ENCODE measurements at places on chromosomes 2 and 18.

- no peak overlapping the region for H3K4me3 ChIP-seq
- H3K36me3 ChIP-seq, result no peaks in the 10 kb centered on the region
- H3K27ac ChIP-seq, result no peak overlapping the region
- peaks cover 6% of the 10 kb centered on the region for H3K27me3 ChIP-seq
- H3K4me1 ChIP-seq, result no peaks in the 10 kb centered on the region
These were observed 99.6 kb downstream of the TPGS2 start for GRCh38 chr18:36729197-36729596.

DNA sequence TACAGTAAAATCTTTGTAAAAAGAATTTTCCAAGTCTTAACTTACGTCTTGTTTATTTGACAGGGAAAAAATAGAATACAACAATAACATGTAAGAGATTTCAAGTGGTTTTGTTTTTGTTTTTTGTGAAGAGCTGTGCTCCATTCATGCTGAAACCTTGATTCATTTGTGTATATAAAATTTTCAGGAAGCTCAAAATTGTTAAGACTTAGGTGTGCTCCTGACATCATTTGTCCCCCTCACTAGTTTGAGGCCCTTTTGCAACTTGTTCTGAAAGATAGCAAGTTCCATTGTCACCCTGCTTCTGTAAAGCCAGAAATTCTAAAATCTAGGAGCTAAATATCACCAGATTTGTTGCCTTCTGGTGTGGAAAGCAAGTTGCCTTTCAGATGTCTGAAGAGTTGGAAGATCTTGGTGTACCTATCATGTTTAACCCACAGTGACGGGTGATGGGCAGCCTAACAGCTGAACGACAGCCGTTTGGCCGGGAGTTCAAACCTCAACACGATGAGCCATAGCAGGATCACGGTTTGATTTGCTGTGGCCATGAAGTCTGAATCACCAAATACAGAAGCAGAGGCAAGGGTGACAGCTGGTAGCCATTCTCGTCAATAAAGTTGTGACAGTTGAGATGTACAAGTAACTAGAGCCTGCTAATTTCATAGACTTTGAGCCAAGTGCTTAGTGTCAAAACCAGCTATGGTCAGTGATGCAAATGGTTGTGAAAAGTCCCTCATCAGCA is 205.5 kb upstream of the SP5 start:
- peaks cover 6% of the 10 kb centered on the region for H3K27me3 ChIP-seq
- no peaks in the 10 kb centered on the region for H3K36me3 ChIP-seq
- no peak overlapping the region for H3K4me3 ChIP-seq
- H3K4me1 ChIP-seq, result peaks cover 49% of the 10 kb centered on the region

DNA sequence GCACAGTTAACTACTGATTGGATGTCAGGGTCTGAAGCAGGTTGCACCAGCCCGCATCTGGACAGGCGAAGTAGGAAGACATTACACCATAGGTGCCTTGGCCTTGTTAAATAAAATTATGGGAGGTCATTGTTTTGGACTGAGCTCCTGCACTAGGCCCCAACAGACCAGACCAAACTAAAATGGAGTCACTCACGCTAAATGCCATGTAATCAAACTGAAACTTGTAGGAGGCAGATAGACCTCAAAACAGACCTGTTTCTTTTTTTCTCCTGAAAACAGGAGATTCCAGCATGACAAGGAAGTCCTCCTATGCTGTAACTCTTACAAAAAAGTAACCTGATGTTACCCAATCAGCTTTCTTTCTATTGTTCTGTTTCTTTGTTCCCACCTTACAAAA is 15.5 kb upstream of the NFU1 start:
- no peak overlapping the region for H3K27ac ChIP-seq
- no peak for DNase-seq
- H3K27me3 ChIP-seq, result peaks cover 29% of the 10 kb centered on the region
- H3K4me1 ChIP-seq, result peaks cover 5% of the 10 kb centered on the region
- no peak overlapping the region for H3K4me3 ChIP-seq
- no peaks in the 10 kb centered on the region for H3K36me3 ChIP-seq

DNA sequence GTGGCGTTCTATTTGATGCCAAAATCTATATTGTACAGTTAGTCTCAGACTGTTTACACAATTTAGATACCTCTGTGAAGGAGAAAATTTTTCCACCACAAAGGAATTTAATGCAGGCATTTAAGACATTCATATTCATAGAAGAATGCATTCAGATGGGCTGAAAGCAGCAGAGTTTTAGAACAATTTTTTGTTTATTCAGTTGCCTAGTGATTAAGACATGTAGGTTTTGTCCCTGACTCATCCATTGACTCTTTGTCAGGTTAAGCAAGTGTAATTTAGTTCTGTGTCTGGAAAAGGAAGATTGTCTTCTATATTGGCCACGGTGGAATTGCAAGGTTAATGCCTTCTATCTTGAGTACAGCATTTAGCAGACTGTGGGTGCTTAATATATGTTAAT is 515.0 kb downstream of the PARD3B start:
- no peak for DNase-seq
- H3K27me3 ChIP-seq, result peaks cover 2% of the 10 kb centered on the region
- peaks cover 17% of the 10 kb centered on the region for H3K36me3 ChIP-seq
- H3K4me1 ChIP-seq, result peaks cover 24% of the 10 kb centered on the region
- H3K27ac ChIP-seq, result no peak overlapping the region

GRCh38 chr18:66873899-66874298 is 270.0 kb upstream of the CDH19 start:
- no peaks in the 10 kb centered on the region for H3K27me3 ChIP-seq
- H3K36me3 ChIP-seq, result no peaks in the 10 kb centered on the region
- H3K4me3 ChIP-seq, result no peak overlapping the region

- H3K36me3 ChIP-seq, result no peaks in the 10 kb centered on the region
- peaks cover 5% of the 10 kb centered on the region for H3K27me3 ChIP-seq
- H3K4me3 ChIP-seq, result no peak overlapping the region
- H3K4me1 ChIP-seq, result no peaks in the 10 kb centered on the region
- DNase-seq, result no peak
These were observed 149.2 kb upstream of the GYPC start for GRCh38 chr2:126506786-126507185.

DNA sequence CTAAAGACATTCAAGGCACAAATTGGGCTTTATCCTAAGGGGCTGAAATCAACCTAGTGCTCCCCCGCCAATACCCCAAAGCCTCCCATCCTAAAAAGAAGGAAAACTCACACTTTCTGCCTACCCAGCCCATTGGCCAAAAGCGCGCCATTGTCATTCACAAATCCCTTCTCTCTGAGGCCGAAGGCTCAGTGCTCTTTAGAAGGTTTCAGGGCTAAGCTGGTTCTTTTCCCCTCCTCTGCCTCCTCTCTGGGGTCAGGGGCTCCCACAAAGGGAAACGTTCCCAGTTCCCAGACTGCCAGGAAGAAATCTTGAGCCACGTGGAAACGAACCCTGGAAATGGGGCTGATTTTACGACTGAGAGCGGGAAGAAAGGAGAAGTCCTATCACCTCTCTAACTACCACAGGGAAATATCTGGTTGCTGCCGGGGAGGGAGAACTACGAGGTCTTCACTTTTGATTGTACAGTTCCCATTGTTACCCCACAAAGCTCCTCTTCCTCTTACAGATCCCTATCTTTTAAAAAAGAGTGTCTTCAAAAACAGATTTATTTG is 1.7 kb upstream of the SKOR2 start:
- peaks cover 8% of the 10 kb centered on the region for H3K36me3 ChIP-seq
- H3K4me3 ChIP-seq, result no peak overlapping the region
- H3K4me1 ChIP-seq, result peaks cover 3% of the 10 kb centered on the region
- no peak for DNase-seq

DNA sequence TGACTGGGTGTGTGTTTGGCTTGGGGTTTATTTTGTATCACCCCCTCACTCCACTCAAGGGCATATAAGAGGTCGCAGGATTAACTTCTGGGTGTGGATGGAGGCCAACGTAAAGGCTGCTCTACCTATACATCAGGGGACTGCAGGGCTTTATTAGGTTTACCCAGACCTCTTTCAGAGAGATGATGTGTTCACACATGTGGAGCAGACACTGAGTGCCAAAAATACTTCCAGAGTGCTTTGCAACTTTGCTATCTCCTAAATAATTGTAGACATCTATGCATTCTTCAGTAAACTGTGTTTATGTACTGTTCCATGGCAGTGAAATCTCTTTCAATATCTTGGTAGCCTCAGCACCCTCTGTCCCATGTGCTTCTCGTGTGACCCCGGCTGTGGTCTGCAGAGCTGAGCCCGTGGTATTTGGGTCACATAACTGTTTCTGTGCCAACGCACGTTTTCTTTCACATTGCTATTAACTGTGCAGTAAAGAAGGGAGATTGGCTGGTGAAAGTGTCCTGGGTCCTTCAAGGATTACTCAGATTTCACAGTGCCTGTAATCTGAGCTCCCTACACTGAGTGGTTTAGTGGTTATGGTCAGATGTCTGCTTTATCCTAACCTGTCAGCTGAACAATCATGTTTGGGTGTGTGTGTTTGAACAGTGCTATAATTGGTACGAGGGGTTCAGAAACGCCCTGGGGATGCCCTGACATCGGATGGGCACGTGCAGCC is 208.1 kb downstream of the VAPA start:
- DNase-seq, result no peak
- no peaks in the 10 kb centered on the region for H3K36me3 ChIP-seq
- peaks cover 10% of the 10 kb centered on the region for H3K27me3 ChIP-seq
- H3K27ac ChIP-seq, result no peak overlapping the region

DNA sequence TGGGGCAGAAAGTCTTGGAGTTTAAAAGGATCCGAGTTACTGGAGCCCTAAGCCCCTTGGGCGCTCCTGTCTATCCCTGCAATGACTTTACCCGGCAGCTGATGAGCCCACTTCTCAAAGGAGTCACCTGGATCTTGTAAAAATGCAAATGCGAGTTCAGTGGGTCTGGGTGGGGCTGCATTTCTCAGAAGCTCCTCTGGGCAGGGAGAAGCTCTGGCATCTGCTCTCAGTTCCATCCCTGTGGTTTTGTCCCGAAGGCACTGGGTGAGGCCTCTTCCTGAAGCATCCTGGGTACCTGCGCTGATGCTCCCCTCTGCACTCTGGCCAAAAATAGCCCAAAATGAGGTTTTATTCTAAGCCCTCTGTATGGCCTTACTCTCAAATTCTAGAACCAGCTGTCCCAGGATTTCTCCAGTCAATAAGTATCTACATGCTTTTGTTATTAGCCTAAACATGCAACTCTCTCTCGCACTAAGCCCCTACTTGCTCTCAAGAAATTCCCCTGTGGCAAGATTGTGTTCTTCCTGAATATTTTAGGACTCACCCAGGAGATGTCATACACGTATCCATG is 167.8 kb upstream of the APCDD1 start:
- no peaks in the 10 kb centered on the region for H3K36me3 ChIP-seq
- no peak for DNase-seq
- no peaks in the 10 kb centered on the region for H3K4me1 ChIP-seq
- no peak overlapping the region for H3K4me3 ChIP-seq
